ENCODE measurements at places on chromosomes 3 and 15. TPM values are rescaled to one million over a fixed set of nuclear protein-coding genes. Genes with fewer than 3 reads are reported as not detected.

Gene CEP152
- 4.3 TPM for total RNA-seq

Gene TFRC
- total RNA-seq: 118 TPM

Gene ABTB1
- 17.7 TPM for total RNA-seq

Gene RAD18
- total RNA-seq: 7.6 TPM

Gene PDZRN3
- 18.3 TPM for total RNA-seq

Gene SCAANT1
- total RNA-seq: not detected

DNA sequence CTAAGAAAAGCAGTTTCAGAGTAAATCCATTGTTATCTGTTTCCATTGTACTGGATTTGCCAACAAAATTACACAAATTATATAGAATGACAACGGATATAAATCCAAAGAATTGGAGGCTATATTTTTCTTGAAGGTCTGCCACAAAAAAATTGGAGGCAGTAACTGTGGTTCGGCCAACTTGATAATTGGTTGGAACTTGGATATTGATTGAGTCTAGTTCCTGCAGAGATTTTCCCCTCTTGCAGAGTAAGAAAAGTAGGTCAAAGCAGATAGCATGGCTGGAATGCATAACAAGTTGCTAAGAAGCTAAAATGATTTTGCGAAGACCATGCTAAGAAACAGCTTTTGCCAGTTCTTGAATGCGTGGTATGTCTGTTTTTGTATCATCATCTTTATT is 269.6 kb upstream of the CFAP20DC start:
- DNase-seq: no peak

DNA sequence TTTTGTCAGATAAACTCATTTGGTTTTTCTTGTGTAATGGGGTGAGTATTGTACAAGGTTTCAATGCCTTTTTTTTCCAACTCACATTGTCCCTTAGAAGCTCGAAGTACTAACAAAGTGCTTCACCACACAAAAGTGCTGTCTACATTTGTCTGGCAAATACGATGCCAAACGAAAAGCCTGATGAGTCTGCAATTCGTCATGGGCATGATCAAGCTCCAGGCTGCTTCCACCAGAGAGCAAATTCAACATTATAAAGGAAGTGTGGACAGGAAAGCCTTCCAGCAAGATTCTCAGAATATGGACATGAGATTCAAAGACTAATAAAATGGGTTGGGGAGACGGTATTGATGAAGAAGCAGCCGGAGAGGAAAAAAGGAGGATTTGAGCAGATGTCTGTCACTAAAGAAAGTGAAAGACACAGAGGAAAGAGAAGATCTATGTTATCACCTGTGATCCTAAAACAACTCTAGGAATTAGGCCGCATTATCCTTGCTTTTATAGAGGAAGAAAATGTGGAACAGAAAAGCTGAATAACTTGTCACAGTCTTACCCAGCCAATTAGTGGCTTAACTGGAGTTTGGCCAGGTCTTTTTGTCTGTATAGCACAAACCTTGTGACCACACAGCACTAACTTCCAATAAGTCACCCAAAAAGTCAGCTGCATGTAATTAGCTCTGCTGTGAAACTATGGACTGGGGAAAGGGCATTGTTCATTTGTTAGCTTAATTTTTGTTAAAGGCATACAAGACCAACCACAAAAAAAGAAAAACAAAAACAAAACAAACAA is 494.8 kb downstream of the FHIT start:
- no peak for DNase-seq

DNA sequence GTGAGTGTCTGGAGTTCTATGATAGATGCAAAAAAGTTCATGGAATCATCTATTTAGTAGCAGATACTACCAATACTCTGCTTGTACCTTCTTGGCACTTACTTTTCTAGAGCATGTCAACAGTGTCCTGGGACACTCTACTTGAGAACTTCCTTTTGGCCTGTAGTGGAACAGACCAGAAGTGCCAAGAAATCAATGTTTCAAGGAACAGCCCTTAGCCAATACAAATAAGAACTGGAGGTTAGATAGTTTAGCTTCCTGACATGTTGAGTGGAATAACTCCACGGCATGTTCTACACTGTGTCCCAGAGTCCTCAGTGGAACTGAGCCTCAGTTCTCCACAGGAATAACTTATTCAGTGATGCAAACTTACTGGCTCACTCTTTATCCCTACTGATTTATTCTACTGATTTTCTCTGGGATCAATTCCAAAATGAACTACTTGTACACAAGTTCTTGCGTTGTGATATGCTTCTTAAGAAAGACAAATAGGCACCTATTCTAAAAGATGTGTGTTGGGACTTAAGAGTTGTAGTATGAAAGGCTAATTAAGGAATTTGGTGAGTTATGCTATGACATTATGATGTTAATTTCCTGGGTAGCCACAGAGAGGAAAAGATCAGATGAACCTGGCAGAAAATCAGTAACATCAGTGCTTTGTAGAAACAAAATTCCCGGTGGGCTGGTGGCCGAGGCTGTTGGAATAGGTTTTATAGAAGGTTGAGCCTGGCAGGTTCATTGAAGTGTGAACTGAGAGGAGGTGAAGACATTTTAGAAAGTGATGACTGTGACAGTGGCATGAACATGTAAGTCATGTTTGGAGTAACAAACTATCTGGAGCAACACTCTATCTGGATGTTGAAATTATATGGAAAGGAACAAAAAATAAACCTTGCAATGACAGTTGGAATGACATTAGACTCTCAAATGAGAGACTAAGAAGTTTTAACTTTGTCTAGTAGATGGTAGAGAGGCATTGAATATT is 101.8 kb upstream of the RBMS3 start:
- DNase-seq: no peak

GRCh38 chr3:31908391-31909097 is 72.5 kb downstream of the OSBPL10 start:
- DNase-seq: no peak

DNA sequence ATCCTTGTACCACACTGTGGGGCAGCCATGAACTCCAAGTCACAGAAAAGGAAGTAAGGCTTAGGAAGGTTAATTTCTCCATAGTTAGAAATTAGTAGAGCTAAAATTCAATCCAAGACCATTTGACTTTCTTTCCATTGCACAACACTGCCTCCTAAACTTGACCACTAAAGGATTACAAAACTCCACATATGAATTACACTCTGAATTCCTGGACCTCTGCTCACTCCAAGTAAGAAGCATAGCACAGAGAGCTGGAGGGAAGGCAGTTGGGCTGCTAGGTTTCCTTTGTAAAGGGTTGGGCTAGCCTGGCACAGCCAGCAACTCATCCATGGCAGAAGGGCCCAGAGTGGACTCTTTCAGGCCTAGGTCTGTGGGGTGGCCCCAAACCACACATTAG is 134.4 kb downstream of the MYLK start:
- DNase-seq: peak; percentile 79

DNA sequence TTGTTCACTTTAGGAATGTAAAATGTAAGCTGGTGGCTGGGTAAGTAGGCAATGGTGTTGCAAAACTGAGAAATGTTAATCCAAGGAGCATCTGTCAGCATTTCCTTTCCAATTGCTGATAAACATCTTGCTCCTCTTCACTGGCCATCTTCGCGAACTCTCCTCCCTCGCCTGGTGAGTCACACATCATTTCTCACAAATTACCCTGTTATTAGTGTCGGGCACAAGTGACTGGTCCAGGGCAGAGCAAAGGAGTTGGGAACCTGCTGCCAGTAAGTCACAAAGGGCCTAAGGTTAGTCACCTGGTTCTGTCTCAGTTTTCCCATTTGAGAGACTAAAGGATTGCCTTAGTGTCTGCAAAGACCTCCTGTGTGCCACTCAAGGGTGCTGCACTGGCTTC is 13.0 kb downstream of the CERS3 start:
- DNase-seq: no peak

GRCh38 chr15:100158356-100158755 is 183.4 kb downstream of the ADAMTS17 start:
- no peak for DNase-seq

DNA sequence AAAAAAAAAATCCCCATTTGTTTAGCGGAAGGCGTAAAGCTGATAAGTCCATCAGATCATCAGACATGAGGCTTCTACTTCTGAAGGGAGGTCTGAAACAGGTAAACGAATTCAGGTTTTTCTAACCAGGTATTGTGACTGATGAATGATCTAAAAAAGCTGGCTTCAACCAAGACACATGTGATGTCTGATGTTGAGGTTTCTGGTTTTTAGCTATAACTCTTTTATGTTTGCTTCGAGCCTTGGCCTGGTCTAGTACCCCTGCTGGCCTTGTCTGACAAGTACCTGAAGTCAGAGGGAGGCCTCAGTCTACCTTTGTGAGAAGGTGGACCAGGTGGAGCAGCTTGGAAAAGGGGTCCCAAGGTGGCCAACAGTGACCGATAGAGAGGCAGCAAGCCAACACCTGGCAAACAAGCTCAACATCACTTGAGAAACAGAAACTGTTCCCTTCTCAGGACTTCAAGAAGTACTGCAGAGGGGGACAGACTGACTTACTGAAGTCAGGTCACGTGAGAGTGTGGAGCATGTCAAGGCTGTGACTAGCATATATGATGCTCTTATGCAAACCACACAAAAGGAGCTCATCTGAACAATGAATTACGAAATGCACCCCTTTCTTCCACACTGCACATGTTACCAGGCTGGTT is 33.0 kb upstream of the CA12 start:
- DNase-seq: peak; percentile 43

- DNase-seq: no peak
Observed at GRCh38 chr3:74489050-74489792, 125.2 kb downstream of the CNTN3 start.
